ENCODE measurements at places on chromosomes 5 and 9.

GRCh38 chr9:86578722-86579121 is 224.5 kb upstream of the TUT7 start:
- no peak for DNase-seq

DNA sequence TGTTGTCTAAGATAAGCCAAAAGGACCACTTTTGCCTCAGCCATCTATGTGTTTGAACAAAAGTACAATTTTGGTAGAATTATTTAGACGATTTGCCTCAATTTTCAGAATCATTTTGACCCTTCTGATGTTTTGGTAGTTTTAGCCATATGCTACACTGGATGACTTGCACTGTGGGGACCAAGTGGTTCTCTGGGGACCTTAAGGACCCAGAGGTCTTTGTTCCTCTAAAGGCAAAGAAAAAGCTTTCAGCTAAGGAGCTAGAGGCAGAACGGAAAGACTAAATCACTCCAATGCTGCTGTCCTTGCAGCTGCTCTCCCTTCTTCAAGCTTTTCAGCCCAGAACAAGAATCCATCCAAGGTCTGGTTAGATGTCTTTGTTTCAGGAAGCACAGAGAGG is 51.0 kb upstream of the APC start:
- no peak for DNase-seq

DNA sequence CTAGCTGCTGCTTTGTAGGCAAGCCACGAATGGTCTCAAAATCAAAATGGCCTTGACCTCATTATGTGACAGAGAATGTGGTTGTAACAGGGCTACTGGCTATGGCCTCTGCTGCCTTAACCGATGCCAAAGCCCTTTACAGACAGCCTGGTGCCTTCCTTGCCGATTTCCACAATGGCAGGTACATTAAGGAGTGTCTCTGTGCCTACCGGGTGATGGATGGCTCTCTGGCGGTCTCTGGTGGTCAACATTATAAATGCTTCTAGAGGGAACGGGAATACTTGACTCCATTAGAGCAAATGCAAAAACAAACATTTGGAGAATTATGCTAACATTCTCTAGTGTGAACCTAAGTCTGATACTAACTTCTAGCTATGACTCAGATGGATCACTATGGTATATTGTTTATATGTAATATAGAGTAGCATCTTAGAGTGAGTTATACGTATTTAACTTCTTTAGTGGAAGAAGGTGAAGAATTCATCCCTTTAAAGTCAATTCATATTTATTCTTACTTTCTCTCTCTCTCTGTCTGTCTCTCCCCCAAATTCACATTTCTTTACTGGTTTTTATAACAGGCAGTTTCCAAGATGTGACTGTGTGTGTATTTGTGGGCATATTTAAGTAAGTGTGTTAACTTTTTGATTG is 52.5 kb downstream of the RPS23 start:
- DNase-seq = peak; percentile 83

GRCh38 chr5:78113689-78114264 is 180.7 kb downstream of the AP3B1 start:
- peak; percentile 18 for DNase-seq

DNA sequence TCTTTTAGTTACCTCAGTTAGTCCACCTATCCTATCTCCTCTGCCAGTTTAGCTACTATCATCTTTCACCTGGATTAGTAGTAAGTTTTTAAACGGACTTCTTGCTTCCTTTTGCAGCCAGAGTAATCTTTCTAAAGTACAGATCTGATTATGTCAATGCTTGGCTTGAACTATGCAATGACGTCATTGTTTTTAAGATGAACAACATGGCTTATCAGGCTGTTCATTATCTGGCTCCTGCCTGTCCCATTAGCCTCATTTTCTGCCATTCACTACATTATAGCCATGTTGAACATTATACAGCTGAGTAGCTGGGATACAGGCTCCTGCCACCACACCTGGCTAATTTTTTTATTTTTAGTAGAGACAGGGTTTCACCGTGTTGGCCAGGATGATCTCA is 98.7 kb downstream of the RANBP17 start:
- DNase-seq = no peak

DNA sequence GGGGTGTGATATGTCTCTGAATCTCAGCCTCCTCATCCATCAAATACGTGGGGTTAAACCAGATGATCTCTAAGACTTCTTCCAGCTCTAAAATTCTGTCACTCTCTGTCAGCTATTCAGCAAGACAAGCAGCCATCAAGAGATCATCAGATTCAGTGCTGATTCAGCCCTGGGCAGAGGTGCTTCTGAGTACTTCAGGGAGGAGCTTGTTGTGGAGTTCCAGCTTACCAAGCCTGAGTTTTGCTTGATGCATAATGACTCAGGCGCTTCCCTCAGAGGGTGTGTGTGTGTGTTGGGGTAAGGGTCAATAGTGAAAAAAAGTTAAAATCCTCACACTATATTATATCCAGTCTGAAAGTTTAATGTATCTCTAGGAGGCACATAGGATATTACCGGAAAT is 29.6 kb upstream of the TAF1L start:
- no peak for DNase-seq

- DNase-seq = peak; percentile 87
Observed at GRCh38 chr5:94618029-94618492, 343 bp downstream of the KIAA0825 start.

DNA sequence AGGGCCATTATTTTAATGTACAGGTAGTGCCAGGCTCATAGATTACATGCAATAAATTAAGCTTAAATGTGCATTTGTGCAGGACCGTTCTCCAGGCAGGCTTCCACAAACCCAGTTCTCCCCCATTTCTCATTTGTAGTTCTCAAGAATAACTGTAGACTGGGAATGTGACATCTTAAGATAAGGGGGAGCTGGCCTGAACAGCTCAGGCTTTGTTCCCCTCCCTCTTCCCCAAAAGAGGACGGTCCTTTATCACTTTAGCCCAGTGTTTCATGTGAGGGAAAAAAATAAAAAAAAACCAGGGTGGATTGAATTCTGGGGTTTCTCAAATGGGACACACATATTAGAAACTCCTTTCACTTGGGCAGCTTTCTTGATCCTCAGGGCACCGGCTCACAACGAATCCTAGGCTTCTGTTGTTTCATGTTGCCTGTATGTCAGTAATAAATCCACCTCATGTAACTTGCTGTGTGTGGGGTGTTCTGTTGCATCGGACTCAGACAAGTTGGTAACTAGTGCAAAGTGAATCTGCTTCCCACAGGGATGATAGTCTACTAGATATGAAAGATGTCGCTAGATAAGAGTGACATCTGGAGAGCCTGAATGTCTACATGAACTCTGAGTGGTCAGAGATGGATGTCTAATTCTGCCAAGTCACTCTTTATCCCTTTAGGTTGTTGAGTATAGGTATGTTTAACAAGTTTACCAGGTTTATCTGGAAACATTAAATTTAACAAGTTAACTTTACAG is 2030.6 kb upstream of the NUDT12 start:
- DNase-seq = no peak

GRCh38 chr5:69293882-69294281 is 38.7 kb downstream of the CCDC125 start:
- DNase-seq = no peak
